ENCODE measurements at places on chromosomes 4 and X. TPM values are rescaled to one million over a fixed set of nuclear protein-coding genes. Genes with fewer than 3 reads are reported as not detected.

The DNAAF6 gene
- total RNA-seq = not detected

- DNase-seq = no peak
These were observed 22.4 kb downstream of the RAB40AL start for GRCh38 chrX:102959471-102959870.

DNA sequence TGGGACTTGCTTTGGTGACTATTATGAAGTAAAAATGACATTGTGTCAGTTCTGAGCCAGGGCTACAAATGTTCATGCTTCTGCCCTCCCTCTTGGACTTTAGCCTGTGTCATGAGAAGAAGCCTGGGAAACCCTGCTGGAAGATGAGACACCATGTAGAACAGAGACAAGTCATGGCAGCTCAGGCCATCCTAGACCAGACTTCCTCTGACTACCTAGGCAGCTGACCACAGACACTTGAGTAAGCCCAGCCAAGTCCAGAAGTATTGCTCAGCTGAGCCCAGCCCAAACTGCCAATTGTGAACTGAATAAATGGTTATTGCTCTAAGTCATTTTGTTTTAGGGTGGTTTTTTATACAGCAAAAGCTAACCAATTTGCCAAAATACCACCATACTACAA, 467.6 kb upstream of the CNKSR2 start:
- no peak for DNase-seq

- no peak for DNase-seq
These were observed 59.7 kb downstream of the HADH start for GRCh38 chr4:108049406-108049805.

- DNase-seq = no peak
These were observed 74.4 kb downstream of the SORCS2 start for GRCh38 chr4:7266525-7267292.
